Smooth muscle cell of bladder (primary cell): ENCODE measurements at places on chromosomes 5 and 9. TPM values are rescaled to one million over a fixed set of nuclear protein-coding genes. Genes with fewer than 3 reads are reported as not detected.

IL33 gene
- total RNA-seq = 173 and 202 TPM in 2 replicates

ZNF879 gene
- total RNA-seq = 3.6 and 3.8 TPM in 2 replicates

ZNF474 gene
- total RNA-seq = under 0.01 and 0.18 TPM in 2 replicates

IRGM gene
- total RNA-seq = under 0.01 TPM in 1 of 2 replicates, not detected in the other

GABRP gene
- total RNA-seq = not detected in 2 replicates

PCDHB12 gene
- 0.09 and 0.43 TPM in 2 replicates for total RNA-seq

CDH6 gene
- 40.0 and 42.6 TPM in 2 replicates for total RNA-seq

CCDC180 gene
- 1.7 TPM in 2 replicates for total RNA-seq

ARL14EPL gene
- 0.18 TPM in 1 of 2 replicates, not detected in the other for total RNA-seq

KLF9 gene
- 85.1 and 102 TPM in 2 replicates for total RNA-seq

ERBIN gene
- 62.3 and 85.0 TPM in 2 replicates for total RNA-seq

CSF1R gene
- 0.14 and 0.46 TPM in 2 replicates for total RNA-seq

TMEM215 gene
- total RNA-seq = not detected in 2 replicates
